Adipose tissue (tissue), 3 donors: ENCODE measurements at places on chromosomes 2 and 18. TPM values are rescaled to one million over a fixed set of nuclear protein-coding genes. Genes with fewer than 3 reads are reported as not detected.

The LCLAT1 gene
- 0.56 TPM for polyA plus RNA-seq

The INPP1 gene
- 27.1 TPM for polyA plus RNA-seq

The SNED1 gene
- polyA plus RNA-seq: 17.8 TPM

The IL37 gene
- not detected for polyA plus RNA-seq

The APOB gene
- 0.12 TPM for polyA plus RNA-seq

The KYNU gene
- polyA plus RNA-seq: 7.8 TPM

The GPR45 gene
- not detected for polyA plus RNA-seq

The KLHL29 gene
- 1.4 TPM for polyA plus RNA-seq

The RTN4 gene
- 221 TPM for polyA plus RNA-seq

The DSG4 gene
- polyA plus RNA-seq: not detected

The NAT8 gene
- polyA plus RNA-seq: not detected

The CCDC121 gene
- 1.5 TPM for polyA plus RNA-seq

The TUBA3D gene
- not detected for polyA plus RNA-seq

The GNLY gene
- 4.7 TPM for polyA plus RNA-seq

The INHBB gene
- polyA plus RNA-seq: 10.6 TPM

The B3GNT2 gene
- polyA plus RNA-seq: 6.9 TPM

The IL1F10 gene
- not detected for polyA plus RNA-seq

The UPP2 gene
- not detected for polyA plus RNA-seq

The E2F6 gene
- polyA plus RNA-seq: 10.8 TPM

The MC4R gene
- not detected for polyA plus RNA-seq

The DYNAP gene
- polyA plus RNA-seq: 0.10 TPM

The PSD4 gene
- polyA plus RNA-seq: 11.2 TPM

The ACOXL gene
- not detected for polyA plus RNA-seq

The ATF2 gene
- polyA plus RNA-seq: 10.5 TPM

The TNS1 gene
- polyA plus RNA-seq: 39.8 TPM

The SCYGR4 gene
- polyA plus RNA-seq: not detected

The EVX2 gene
- not detected for polyA plus RNA-seq

The SERPINB12 gene
- polyA plus RNA-seq: not detected

The STARD6 gene
- polyA plus RNA-seq: not detected

The DSG1 gene
- polyA plus RNA-seq: not detected

The SULT1C4 gene
- polyA plus RNA-seq: 5.2 TPM

The CRYGC gene
- polyA plus RNA-seq: not detected

The ADRA2B gene
- 2.6 TPM for polyA plus RNA-seq

The VWA3B gene
- polyA plus RNA-seq: not detected

The GNAL gene
- polyA plus RNA-seq: 2.7 TPM

The VSNL1 gene
- polyA plus RNA-seq: 1.9 TPM

The RAB6C gene
- 0.06 TPM for polyA plus RNA-seq

The UGT1A10 gene
- polyA plus RNA-seq: not detected

The ASB18 gene
- polyA plus RNA-seq: not detected
